ENCODE measurements at places on chromosomes 6 and 20.
A peak's percentile ranks its signal among the peaks of the same experiment; 100 is the strongest.

DNA sequence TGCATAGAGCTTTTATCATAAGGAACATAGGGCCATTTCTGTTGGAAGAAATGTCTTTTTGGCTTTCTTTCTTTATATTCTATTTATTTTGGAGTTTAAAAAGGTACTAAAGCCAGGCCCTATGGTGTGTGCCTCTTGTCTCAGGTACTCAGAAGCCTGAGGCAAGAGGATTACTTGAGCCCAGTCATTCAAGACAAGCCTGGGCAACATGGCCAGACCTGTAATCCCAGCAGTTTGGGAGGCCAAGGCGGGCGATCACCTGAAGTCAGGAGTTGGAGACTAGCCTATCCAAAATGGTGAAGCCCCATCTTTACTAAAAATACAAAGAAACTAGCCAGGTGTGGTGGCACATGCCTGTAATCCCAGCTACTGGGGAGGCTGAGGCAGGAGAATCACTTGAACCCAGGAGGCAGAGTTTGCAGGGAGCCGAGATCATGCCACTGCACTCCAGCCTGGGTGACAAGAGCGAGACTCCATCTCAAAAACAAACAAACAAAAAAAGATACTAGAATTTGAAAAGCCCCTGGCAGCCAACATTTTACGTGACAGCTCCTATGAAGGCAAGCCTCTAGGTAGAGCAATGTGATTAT, 80.0 kb downstream of the CBFA2T2 start:
- no peak for DNase-seq

DNA sequence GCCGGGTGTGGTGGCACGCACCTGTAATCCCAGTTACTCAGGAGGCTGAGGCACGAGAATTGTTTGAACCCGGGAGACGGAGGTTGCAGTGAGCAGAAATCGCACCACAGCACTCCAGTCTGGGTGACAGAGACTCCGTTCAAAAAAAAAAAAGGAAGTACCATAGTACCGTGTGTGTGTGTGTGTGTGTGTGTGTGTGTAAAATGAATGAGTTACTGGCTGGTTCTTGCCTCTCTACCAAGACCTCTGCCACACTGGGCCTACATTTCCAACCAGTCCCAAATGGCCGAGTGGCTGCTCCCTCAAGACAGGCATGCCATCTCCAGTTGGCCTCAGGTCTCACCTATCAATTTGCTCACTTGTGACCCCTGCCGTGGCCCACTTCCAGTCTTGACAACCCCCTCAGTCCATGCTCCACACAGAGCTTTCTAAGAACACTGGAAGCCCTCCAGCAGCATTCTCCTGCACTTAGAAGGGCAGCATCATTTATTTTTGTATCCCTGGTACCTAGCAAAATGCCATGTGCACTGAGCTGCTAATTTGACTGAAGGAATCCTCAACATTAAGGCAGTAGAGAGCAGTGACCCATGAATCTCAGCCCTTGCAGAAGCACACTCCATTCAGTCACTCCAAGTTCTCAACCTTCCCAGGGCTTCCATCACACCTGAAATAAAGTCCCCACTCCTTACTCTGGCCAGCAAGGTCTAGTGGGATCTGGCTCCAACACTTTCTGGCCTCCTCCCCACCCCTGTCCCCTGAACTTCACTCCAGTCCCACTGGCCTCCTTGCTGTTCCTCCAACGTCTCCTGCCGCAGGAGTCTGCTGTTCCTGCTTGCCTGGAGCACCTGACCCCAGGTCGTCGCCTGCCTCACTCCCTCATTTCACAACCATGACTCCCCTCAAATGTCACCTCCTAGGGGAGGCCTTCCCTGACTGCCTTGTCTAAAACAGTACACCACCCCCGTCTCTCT, 29.9 kb downstream of the COX4I2 start:
- DNase-seq: no peak

DNA sequence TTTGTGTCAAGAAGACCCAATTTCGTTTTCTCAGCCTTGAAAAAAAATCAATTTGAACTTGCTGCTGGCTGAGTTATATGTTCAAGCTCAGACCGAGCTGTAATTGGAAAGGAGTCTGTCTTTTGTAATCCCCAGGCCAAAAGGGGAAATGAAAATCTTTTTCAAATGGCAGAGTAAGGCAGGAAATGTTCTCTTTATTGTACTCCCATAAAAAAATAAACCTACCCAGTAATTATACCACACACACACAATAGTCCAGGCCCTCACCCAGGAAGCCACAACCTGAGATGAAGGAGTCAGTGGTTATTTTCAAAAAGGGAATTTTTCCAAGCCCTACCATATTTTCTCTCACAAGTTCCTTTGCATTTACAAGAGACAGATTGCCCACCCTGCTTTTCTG, 45.3 kb downstream of the CLIC5 start:
- no peak for DNase-seq

DNA sequence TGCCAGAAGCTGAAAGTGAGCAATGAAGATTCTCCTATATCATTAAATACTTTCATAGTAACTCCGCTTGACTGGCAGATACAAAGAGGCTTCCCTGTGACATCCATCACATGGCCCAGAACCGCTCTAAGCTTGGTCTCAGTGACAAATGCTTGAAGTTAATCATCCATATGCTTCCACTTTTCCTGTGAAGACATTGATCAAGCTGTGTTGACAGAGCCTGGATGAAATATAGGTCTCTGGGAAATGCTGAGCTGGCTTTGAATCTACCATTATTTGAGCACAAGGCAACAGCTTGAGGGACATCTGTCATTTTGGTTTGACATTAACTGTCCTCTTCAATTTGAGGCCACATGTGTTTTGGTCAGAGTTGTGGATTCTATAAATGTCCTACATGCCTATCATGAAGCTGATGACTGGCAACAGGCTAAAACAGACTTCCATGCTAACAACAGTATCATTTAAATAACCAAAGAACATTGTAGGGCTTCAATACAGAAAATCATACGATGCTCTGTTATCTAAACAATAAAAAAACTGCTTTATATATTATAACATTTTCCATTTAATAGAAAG, 402.2 kb upstream of the IRAK1BP1 start:
- no peak for DNase-seq

DNA sequence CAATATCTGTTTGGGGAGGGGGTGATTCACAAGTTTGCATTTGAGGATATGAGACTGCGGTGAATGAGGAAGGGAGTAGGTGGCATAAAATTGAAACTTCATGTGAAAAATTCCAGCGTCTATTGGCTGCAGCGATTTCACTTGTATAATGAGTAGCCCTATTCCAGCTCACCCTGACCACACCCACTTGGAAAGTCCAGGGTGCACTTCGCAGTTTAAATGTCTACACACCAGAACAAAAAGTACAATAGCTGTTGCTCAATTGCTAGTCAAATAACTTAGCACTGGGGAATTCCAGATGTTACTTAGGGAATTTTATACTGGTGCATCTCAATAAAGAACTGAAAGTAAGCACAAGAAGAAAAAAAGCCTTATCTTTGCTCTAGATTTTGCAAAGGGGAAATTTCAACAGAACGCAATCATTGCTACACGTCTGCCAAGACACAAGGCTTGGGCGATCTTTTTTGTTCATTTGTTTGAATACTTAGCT, 6.3 kb downstream of the TNFAIP3 start:
- DNase-seq: no peak

- no peak for DNase-seq
Observed at GRCh38 chr6:11761744-11762620, 16.6 kb downstream of the ADTRP start.

DNA sequence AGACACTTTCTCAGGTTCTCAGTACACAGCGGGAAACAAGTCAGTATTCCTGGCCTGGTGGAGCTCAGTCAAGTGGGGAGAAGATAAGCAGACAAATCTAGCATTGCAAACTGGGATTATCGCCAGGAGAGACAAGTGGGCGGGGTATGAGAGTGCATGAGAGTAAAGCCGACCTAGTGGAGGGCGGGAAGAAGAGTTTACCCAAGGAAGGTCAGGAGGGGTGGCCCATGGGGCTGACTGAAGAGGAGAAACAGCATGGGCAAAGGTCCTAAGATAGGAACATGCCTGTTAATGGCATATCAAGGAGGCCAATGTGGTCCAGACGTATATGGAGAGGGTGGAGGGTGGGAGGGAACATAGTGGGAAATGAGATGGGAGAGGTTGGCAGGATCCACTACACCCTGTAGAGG, 12.4 kb upstream of the CSNK2A1 start:
- DNase-seq: no peak

DNA sequence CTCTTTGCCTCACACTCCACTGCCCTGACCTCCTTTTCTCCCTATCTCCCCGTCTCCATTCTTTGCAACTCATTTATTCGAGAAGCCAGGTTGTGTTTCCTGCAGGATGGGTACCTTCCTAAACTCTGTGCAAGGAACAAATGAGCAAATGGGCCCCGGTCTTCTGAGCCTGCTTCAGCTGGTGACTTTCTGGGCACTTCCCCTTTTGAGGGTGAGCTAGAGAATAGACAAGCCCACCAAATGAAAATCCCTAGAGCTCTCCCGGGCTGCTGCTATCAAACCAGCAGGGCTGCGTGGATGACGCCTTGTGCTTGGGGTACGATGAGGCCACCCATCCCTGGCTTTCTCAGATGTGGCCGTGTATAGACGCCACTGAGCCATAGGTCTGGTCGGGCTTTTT, 91.0 kb upstream of the FOXA2 start:
- DNase-seq: no peak

- no peak for DNase-seq
Observed at GRCh38 chr20:46652699-46653098, 1.4 kb upstream of the SLC13A3 start.

DNA sequence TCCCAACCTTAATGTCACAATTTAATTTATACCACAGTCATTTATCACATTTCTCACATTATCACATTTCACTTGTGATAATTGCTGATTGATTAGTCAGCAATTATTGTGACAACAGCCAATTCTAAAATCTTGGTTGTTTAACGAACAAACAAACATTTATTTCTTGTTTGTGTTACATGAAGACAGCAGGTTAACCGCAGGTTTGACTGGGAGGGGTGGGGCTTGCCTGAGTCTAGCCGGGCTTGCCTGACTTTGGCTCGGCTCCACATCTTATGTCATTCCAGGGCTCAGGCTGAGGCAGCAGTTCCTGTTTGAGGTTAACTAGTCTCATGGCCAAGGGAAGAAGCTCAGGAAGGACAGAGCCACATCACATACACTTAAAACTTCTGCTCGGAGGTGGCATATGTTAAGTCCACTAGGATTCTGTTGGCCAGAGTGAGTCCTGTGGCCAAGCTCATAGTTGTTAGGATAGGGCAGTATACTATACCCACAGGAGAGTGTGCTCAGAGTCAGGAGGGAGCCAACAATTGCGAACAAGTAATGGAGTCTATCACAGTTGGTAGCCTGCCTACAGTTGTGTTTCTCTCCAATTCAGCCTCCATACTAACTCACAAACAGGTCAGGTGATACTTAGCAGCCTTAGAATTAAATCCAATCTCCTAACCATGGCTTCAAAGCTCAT, 90.0 kb upstream of the IFNGR1 start:
- DNase-seq: peak; percentile 4

DNA sequence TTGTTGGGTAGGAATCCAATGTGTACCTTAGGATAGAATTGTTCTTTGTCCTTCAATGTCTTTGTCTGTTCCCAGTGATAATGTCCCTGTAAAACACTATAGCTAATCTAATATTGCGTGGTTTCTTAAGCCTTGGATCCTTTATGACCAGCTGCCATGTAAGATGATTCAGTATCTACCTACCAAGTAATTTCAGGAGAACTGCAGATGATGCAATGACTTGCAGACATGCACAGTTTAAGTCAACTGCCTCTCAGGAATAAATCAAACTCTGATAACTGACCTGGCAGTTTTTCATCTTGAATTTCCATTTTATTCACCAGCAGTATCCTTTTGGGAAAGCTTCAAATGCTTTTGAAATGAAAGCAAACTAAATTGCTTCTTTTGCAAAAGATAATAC, 157.8 kb downstream of the TPBG start:
- DNase-seq: no peak

GRCh38 chr6:48834706-48835105, 628.3 kb downstream of the MMUT start:
- DNase-seq: no peak

DNA sequence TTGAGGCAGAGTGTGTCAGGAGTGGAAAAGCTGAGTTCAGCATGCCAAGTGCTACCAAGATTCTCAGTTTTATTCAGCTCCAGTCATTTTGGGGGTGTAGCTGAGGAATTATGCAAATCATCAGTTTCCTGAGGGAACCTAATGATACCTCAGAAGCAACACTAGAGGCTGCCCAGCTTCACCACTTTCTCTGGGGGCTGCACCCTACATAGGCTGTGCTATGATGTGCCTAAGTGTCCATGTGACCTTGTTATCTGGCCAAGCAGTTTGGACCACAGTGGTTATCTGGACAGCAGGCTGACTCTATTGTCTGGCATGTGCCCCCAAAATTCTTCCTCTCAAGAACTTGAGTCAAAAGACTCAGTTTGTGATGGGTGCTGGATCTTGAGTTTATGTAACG, 374.6 kb upstream of the SYNCRIP start:
- no peak for DNase-seq

- no peak for DNase-seq
Observed at GRCh38 chr6:56699066-56699654, 56.5 kb upstream of the DST start.

DNA sequence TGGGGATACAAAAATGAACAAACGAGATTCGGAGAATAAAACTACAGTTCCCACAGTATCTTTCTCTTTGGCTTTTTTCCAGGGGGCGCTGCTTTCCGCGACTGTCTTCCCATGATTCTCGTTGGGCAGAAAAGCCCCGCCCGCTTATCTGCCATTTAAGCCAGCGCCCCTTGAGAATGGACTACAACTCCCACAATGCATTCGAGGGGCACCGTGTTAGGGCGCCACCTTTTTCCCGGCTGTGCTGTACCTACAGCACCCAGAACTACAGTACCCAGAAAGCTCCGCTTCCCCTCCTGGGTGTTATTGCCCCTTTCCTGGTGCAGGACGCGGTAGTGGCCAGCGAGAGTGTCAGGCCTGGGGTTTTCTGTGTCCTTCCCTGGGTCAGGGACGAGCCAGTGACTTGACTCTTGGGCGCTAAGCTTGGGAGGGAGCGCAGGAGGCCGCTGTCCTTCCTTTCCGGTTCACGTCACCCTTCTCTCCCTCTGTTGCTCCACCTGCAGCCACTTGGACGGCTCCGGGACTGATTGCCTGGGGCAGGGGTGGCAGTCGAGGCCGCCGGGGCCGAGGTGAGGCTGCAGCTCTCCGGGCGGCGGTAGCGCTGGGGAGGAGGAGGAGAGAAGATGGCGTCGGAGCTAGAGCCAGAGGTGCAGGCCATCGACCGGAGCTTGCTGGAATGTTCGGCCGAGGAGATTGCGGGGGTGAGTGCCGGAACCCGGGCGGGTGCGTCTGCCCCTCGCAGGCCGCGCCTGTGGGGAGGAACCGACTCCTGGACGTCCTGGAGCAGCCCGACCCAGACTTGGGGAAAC, at the start of gene UBR2:
Gene UBR2, plus strand, starts transcription at position 333 of the 809 bp plus-strand sequence. Its CDS starts 291 bp downstream, at position 624.
- DNase-seq: peak; percentile 99

DNA sequence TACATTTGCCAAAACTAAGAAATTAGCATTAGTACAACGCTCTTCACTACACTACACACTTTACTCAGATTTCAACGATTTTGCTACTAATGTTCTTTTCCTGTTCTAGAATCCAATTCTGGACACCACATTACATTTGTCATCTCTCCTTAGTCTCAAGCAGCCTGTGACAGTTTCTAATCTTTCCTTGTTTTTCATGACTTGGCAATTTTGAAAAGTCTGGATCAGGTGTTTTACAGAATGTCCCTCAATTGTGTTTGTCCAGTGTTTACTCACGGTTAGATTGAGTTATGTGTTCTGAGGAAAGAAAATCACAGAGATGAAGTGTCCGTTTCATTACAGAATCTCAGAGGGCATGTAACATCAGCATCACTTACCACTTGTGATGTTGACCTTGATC, 372.6 kb downstream of the TFAP2A start:
- DNase-seq: no peak

Measured in NCI-H510A (cell line).